ENCODE measurements at places on chromosomes 13 and 19. TPM values are rescaled to one million over a fixed set of nuclear protein-coding genes. Genes with fewer than 3 reads are reported as not detected.

DNA sequence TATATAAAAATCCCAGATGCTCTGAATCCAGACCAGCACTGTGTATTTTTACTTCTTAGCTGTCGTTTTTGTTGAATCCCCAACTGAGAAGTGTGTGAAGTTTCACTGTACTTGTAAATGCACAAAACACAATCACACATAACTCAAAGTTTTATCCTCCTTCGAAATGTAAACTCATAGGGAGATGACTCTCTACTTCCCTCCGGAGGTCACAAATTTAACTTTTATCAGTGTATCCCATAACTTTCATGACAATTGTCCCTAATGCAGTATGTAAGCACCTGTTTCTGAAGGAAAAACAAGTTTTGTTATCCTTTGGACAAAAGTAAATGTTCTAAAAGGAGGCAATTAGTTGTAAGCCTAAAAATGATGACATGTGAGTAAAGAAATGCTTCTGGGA, 665.0 kb upstream of the SLITRK6 start:
- DNase-seq = no peak

C2CD4C gene
- 0.12 TPM for total RNA-seq

DNA sequence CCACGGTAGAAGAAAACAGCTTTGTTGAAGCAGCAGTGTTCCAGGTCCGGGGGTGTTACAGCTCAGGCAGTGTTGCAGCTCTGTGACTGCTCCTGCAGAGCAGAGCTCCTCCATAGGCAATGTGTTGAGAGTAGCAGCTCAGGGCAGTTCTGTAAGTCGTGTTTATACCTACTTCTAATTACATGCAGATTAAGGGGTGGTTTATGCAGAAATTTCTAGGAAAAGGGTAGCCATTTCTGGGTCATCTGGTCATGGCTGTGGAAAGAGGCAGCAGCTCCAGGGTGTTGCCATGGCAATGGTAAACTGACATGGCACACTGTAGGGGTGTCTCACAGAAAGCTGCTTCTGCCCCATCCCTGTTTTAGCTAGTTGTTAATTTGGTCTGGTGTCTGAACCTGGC, 316.4 kb downstream of the GPC5 start:
- DNase-seq = no peak

AKAP11 gene
- total RNA-seq = 24.2 TPM

- DNase-seq = no peak
These were observed 2.0 kb downstream of the NPAS1 start for GRCh38 chr19:47021536-47022139.

DNA sequence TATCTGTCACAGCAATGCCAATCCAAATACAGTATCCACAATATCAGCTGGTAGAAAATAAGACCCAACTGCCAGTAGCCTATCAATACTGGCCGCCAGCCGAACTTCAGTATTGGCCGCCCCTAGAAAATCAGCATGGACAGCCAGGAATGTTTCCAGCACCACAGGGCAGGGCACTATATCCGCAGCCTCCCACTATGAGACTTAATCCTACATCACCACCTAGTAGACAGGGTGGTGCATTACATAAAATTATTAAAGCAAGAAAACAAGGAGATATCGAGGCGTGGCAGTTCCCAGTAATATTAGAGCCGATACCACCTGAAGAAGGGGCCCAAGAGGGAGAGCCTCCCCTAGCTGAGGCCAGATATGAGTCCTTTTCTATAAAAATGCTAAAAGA, 111.3 kb downstream of the ZNF486 start:
- DNase-seq = no peak

DNA sequence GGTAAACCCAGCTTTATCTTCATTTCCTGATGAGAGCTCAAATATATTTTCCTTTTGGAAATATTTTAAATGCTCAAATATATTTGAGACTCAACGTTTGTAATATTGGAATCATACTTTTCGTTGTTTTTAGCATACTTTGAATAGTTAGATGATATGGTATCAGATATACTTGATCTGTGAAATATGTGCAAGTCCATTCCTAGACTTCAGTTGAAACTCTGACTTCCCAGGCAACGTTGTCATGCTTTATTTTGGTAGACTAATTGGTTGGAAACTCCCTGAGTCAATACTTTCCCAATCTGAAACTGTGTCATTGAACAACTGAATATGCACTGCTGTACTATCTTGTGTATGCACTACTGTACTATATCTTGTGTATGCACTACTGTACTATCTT, 378.5 kb downstream of the MYO16 start:
- no peak for DNase-seq

DNA sequence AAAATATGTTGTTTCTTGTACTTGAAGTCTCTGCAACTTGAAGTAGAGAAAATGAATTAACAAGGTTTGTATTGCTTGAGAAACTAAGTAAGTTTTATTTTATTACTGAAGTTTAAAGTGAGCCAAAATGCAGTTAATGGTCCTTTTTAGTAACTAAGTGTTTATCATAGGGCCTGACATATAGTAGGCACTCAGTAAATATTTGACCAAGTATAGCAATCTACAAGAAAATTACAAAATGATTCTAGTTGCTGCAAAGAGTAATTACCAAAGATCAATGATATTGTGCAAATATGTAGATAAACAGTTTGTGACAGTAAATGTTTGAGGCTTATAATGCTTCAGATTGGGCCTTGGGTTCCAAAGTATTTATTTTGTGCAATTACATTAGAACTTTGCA, 2.4 kb upstream of the XPO4 start:
- no peak for DNase-seq

KLK15 gene
- not detected for total RNA-seq

DNAAF3 gene
- total RNA-seq = not detected

PSG11 gene
- not detected for total RNA-seq

- DNase-seq = no peak
These were observed 290.0 kb downstream of the MZT1 start for GRCh38 chr13:72437458-72437857.

GRCh38 chr13:113863524-113864272, at the start of gene GAS6:
TSS of gene GAS6 (minus strand) at chr13:113864076. CDS start at chr13:113863920, 156 bp downstream.
- DNase-seq = peak; percentile 31

DNA sequence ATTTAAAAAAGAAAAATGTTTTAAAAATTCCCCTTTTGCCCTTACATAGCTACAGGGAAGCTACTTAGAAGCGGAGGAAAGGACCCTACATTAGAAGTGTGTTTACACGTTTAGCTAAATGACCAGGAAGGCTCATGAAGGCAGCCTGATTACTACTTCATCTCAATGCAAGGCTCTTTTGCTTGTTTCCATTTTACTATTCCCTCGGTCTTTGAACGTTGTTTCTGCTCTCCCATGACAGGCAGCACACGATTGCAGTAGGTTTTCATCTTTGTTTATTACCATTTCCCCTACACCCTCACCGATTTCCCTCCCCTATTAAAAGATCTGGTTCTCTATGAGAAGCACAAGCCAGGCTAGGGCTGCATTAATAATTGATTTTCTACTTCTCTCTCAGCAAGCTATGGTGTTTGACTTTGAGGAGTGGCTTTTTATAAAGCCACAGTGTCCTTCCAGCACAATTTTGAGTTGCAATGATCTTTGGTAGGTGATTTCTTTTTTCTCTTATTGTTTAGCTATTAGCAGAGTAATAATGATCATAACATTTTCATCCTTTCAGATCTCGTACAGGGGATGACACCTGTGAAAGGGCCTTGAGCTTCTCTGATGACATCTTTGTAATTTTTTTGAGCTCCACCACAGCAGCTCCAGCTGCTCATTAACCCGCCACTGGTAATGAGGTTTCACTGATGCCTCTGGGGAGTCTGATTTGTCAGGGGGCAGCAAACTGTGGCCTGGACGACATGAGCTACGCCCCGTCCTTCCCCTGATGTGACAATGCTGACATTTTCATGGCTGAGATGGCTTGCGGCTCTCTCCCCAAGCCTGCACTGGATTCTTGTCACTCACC, 670.3 kb downstream of the UQCRFS1 start:
- no peak for DNase-seq

DNA sequence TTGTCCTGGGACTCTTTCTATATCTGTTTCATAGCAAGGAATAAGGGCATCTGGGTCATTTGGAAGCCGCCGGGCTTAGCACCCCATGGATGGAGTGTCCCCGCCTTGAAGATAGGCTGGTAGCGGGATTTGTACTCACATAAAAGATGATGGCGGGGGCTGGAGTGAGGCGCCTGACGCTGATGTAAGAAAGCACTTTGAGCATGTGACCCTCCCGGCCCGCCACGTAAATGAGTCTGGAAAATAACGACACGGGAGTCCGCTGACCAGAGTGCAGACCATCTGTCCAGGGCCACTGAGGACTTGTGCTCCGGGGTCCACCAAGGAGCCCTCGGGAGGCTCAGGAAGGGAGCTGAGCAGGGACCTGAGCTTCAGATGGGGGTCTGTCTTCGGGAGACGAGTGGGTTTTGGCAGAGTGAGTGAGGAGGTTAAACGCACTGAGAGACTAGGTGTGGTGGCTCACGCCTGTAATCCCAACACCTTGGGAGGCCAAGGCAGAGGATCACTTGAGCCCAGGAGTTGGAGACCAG, 25.8 kb downstream of the SLC7A9 start:
- no peak for DNase-seq

- DNase-seq = no peak
These were observed 3.5 kb downstream of the EGLN2 start for GRCh38 chr19:40802300-40803169.

All from activated naive CD4-positive, alpha-beta T cell treated with anti-CD3 and anti-CD28 coated beads for 36 hours (primary cell).